ENCODE measurements at places on chromosomes 16 and 17.

GRCh38 chr17:70017941-70018340 lies 57.1 kb upstream of the KCNJ16 start:
- no peak for DNase-seq

- DNase-seq = no peak
Measured at GRCh38 chr16:67606632-67607031, 38.3 kb upstream of the CARMIL2 start.

DNA sequence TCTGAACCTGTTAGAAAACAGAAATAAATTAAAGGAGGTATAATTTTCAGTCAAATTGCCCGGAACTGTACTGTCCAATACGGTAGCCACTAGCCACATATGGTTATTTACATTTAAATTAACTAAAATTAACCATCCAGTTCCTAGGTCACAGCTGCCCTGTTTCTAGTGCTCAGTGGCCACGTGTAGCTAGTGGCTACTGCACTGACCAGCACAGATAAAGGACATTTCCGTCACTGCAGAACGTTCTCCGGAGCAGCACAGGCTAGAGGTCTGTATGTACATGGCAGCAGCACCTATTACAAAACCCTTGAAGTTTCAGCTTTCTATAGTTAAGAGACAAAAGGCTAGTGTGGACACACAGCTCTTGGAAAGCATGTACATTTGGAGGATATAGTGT lies 33.7 kb downstream of the CPSF4L start:
- DNase-seq = no peak

DNA sequence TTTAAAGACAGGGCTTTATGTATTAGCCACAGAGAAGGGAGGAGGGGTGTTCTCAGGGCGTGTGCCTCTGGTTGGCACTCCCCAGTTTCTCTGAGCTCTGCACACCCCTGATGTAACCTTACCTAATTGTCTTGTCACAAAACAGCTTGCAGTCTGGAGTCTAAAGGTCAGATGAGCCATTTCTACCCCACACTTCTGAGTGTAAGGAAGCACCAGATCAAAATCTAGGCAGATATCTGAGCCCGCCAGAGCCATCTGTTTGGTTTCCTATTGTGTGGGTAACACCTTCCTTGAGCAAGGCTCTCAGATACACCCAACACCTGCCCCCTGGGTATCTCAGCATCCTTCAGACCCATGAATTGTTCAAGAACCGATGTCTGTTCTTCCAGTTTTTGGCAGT lies 15.5 kb downstream of the CDH1 start:
- no peak for DNase-seq

DNA sequence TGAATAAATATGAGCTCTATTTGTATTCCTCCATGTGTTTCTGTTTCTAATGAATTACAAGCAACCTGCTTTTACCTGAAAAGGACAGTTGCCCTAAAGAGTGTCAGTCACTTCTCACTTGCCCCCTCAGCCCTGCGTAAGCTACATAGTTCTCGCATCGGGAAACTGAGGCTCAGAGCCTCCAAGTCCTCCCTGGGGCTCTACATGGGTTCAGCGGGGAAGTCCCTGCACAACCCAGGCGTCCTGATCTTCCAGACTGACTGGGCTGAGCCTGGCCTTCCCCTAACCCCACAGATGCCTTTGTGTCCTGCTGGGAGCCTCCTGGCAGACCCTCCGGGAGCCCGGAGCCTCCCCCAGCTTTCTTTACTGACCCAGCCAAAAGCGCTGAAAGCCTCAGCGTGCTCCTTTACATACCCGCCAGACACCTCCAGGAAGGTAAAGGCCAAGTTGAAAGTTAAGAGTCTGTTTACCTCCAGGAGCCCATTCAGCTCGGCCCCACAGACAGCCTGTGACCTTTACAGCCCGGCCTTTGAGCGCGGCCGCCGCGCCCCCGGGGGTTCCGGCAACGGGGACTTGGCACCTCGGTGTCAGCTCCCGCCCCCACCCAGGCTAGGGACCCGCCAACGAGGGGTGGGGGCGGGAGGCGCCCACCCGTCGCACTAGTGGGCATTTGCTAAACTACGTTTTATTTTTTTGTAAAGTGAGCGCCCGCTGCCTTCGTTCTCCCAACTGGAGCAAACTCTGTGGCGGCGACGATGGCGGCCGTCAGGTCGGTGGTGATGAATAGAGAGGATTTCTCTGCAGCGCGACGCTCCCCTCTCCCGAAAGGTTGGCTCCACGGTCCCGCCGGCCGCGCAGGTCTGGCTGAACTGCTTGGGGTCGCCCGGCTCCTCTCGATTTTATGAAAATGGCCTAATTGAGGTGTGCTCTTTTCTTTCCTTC lies 4.4 kb upstream of the HOXB13 start:
- no peak for DNase-seq

- DNase-seq = no peak
Measured at GRCh38 chr17:81250286-81251093, 11.4 kb downstream of the NDUFAF8 start.

GRCh38 chr16:179211-180092 lies 807 bp upstream of the HBQ1 start:
- no peak for DNase-seq

DNA sequence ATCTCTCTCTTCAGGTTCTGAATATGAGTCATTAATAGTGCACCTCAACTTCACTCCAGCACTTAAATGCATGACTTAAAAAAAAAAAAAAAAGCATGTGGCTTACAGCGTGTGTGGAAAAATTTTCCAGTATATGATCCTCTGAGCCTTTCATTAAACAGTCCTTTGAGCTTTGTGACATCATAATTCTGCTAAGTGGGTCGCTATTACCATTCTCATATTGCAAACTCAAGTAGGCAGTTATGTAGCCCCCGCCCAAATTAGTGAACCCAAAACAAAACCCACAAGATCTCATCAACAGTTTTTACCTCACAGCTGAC lies 672 bp downstream of the CMTR2 start:
- no peak for DNase-seq

- DNase-seq = no peak
Measured at GRCh38 chr16:4775005-4775404, 8.0 kb upstream of the ZNF500 start.

DNA sequence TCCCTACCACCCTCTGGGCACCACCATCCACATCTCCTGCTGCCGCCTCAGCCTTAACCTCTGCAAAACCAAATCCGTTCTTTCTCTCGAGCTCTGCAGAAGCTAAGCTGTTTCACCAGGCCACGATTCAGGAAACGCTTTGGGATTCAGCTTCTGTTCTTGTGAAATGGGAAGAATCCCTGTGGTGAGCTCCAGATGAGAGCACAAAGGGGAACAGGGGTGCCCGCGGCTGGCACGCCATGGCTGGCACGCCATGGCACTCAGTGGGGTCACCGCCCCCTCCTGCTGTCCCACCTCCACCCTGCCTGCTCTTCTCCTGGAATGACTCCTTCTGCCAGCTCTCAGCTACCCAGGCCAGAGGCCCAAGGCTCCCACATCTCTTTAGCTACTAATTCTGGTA lies 5.7 kb downstream of the QPRT start:
- no peak for DNase-seq

- DNase-seq = no peak
Measured at GRCh38 chr17:47276868-47277267, 23.2 kb downstream of the ITGB3 start.

DNA sequence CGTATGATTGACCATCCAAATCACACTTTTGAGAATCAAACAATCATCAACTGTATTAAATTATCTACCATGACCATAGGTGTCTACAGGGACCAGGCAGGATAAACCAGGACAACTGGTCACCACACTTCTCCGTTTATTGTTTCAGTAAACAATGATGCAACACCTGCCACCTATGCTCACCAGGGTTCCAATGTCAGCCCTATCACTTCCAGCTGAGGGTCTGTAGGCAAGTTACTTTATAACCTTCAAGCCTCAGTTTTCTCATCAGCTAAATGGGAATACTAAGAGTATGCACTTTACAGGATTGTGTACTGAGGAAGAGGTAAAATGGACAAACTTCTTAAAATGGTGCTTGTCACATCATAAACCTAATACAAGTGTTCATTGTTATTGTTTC lies 14.9 kb downstream of the TMEM114 start:
- no peak for DNase-seq

DNA sequence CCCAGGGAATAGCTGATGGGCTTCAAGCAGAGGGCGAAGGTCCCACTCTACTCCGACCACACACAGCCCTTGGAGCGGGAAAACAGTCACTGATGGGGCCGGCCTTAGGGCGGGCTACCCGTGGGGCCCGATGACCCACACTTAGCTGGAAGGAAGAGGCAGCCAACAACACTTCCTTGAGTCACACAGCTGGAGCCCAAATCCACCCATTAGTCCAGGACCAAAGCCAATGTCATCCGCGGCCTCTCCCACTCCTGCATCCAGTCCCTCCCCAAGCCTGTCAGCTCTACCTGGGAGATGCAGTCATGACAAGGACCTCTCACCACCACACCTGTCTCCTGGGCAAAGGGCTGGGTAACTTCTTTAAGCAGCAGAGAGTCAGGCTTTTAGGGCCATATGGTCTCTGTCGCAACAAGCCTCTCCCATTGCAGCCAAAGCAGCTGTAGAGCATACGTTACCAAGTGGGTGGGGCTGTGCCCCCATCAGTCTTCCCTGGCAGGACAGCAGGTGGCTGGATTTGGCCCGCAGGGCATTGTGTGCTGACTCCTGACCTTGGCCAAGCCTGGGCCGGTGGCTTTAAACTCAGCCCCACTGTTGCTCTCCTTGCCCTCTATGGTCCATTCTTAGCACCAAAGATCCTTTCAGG lies 110.7 kb downstream of the SOCS1 start:
- no peak for DNase-seq

- DNase-seq = no peak
Measured at GRCh38 chr17:3542410-3543088, 15.1 kb downstream of the TRPV3 start.

GRCh38 chr16:54070789-54071343 lies 215.7 kb downstream of the IRX3 start:
- no peak for DNase-seq

GRCh38 chr16:69077251-69077650 lies 28.2 kb upstream of the HAS3 start:
- DNase-seq = no peak

- DNase-seq = no peak
Measured at GRCh38 chr16:72977127-72977526, 70.8 kb downstream of the ZFHX3 start.

GRCh38 chr16:48950184-48950583 lies 331.5 kb downstream of the CBLN1 start:
- DNase-seq = no peak

DNA sequence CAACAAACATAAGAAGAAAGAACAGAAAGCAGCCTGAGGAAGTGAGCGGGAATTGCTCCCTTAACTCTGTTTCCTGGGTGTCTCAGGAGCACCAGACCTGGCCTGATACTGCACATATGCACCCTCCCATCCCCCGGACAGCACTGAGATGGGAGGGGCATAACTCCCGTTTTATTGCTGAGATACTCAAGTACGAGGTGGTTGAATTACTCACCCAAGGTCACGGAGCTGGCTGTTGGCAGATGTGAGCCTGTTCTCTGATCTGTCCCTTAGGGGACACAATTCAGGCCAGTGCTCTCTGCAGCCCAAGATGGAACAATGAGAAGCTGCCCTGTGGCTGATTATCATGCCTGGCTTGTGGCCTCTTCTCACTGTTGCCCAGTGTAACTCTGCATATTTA lies 9.1 kb upstream of the MED9 start:
- no peak for DNase-seq

DNA sequence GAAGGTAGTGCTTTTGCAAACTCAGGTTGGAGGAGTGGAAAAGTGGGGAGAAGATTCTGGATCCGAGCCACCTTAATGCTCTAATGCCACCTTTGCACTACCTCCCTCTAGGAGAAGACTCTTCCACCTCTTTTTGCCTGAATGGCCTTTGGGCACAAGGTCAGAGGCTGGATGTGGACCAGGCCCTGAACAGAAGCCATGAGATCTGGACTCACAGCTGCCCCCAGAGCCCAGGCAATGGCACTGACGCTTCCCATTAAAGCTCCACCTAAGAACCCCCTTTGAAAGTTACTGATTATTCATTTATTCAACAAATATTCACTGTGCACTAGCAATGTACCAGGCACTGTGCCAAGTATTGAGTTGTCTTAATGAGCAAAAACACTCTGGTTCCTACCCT lies 3.2 kb downstream of the SHBG start:
- no peak for DNase-seq

- DNase-seq = no peak
Measured at GRCh38 chr16:31114468-31114867, 3.0 kb upstream of the KAT8 start.

Data from activated CD4-positive, alpha-beta T cell treated with anti-CD3 and anti-CD28 coated beads for 1 hour (primary cell).